ENCODE measurements at places on chromosomes 11 and 22.

- no peak for DNase-seq
These were observed 553 bp upstream of the LDLRAD3 start for GRCh38 chr11:35943309-35943708.

DNA sequence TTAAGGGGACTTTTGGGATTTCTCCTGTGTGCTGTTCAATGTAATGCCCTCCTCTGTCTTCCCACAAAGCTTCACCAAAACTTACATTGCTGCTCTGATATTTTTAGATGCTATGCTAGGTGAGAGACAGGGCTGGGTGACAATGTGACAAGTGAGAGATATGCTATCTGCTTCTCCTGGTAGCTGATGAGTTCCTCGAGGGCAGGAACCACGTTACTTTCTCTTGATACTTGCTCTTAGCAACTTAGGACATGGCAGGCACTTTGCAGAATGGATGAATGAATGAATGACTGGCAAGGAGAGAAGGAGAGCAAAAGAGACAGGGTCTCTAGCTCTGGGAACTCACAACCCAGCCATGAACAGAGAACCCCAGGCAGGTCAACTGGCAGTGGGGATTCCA, 115.4 kb downstream of the C11orf58 start:
- no peak for DNase-seq

DNA sequence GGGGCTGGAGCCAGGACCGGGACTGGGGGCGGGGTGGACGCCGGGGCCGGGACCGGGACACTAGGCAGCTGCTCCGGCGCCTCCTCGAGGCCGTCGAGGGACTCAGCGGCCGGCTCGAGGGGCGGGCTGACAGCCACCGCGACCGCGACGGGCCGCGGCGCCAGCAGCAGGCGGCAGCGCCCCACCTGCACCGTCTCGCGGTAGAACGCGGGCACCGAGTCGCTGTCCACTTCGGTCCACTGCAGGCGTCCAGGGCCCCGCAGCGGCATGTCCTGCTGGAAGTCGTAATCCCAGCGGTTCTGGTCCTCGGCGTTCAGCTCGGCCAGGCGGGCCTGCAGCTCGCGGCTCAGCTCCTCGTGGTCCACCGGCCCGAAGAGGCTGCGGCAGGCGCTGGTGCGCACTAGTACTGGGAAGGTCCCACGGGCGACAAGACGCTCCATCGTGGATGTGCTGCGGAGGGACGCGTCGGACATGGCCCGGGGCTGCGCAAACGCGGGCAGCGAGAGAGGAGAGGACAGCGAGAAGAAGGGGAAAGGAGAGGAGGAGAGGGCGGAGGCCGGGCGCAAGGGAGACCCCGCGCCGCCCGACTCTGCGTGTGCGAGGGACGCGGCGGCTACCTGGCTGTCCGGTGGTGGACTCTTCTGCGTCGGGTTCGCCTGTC, 428 bp downstream of the CDKN1C start:
- DNase-seq = no peak

GRCh38 chr11:82960779-82961143, 59.2 kb downstream of the DDIAS start:
- DNase-seq = no peak

- no peak for DNase-seq
These were observed 30.4 kb downstream of the CYP2R1 start for GRCh38 chr11:14861680-14862079.

DNA sequence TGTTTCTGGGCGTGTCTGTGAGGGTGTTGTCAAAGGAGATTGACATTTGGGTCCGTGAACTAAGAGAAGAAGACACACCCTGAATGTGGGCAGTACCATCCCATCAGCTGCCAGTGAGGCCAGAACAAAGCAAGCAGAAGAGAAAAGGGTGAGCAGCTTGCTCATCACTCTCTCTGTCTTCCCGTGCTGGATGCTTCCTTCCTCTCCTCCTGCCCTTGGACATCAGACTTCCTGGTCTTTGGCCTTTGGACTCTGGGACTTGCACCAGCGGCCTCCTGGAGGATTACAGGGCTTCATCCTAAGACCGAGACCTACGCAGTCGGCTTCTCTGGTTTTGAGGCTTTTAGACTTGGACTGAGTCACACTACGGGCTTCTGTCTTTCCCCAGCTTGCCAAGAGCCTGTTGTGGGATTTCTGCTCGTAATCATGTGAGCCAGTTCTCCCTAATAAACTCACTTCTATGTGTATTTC, 18.8 kb downstream of the APOL2 start:
- DNase-seq = no peak

DNA sequence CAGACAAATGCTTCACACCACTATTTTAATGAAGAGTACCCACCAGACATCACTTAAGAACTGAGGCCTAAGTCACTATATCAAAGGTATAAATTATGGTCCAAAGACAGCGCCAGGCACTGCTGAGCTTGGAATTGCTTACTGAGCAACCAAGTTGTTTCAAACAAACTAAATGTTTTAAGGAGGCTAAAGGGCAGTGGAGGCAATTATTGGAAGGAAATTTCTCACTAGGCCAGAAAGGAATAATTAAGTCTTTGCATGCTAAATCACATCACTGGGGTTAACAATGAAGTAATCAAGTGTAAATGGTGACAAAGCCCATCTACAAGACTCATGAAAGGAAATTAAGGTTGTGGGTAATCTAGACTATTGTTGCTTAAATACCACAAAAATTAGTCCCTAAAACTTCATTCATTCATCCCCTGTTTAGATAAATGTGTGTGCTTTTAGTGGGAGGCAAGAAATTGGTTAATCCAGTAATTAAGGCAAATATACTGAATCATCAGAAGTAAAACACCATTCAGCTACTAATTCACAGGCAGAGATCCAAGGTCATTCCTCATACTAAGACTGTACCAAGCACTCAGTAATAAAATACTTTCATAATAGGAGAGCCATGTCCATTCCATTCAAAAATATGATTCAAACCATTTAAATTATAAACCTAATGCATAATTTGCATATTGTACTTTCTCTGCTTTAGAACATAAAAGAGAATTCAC, 21.2 kb downstream of the LGR4 start:
- no peak for DNase-seq

DNA sequence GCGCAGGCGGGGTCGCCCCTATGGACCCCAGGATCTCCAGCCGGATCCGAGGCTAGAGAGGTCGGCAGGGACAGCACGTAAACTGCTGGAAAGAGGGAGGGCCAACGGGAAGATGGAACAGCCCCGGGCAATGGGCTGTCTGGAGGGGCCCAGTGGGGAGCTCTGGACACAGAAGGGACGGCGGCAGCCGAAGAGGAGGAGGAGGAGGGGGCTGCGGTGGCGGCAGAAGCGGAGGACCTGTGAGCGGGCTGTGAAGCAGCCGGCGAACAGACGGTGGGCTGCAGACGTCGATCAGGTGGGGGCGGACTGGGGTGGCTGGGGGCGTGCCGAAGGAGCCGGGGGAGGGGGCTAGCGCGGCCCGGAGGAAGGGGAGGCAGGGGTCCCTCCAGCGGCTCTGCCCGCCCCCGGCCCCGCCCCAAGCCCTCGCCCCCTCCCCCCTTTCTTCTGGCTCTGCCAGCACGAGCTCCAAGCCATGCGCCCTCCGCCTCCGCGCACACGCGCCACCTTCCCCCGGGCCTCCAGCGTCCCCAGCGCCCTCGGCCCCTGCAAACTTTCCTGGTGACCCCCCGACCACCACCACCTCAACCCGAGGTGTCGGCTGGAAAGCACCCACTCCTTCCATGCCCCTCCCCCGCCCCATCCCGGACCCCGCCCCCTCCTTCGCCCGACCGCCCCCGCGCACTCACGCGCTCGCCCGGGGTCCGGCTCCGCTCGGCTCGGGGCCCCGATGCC, 432 bp downstream of the TNKS1BP1 start:
- DNase-seq = no peak

GRCh38 chr11:131537196-131537595, 166.8 kb downstream of the NTM start:
- DNase-seq = no peak

- no peak for DNase-seq
These were observed 3.3 kb downstream of the ST3GAL4 start for GRCh38 chr11:126358763-126359160.

- no peak for DNase-seq
These were observed 46.3 kb upstream of the SEZ6L start for GRCh38 chr22:26122920-26123468.

- DNase-seq = no peak
These were observed 2.7 kb downstream of the PLXNB2 start for GRCh38 chr22:50304528-50305392.

DNA sequence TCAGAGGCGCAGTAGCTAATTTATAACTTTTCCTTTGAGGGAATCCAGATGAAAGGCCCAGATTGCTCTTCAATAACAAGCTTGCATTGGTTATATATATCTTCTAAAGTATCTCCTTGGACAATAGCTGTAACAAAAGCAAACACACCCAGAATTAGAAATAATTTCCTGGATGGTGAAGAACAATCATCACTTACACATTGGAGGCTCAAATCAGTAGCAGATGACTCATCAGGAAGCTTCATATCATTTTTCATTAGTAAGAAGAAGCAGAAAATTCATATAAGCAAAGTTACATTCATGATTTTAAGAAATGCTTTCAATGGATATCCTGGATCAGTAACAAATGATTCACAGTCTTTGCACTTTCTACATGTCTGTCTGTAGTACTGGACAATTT, 173.6 kb upstream of the CCDC90B start:
- DNase-seq = no peak

GRCh38 chr11:35675901-35676610, 13.5 kb downstream of the TRIM44 start:
- DNase-seq = no peak

- no peak for DNase-seq
These were observed 22.3 kb upstream of the SLC36A4 start for GRCh38 chr11:93220078-93220477.

DNA sequence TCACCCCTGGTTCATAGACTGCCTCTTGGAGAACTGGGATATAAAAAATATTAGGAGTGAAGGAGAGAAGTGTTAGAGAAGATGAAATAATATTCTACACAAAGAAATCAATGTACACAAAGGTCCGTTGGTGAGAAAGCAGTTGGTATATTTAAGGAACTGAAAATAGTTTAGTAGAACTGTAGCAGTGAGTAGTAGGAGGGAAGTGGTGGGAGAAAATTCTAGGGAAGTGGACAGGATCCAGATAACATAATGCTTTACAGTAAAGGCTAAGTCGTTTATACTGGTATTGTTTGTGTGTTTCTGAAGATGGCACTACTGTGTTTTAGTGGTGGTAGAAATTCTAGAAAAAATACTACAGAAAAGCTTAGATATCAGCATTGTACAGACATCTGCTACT, 120.8 kb upstream of the CHORDC1 start:
- no peak for DNase-seq

DNA sequence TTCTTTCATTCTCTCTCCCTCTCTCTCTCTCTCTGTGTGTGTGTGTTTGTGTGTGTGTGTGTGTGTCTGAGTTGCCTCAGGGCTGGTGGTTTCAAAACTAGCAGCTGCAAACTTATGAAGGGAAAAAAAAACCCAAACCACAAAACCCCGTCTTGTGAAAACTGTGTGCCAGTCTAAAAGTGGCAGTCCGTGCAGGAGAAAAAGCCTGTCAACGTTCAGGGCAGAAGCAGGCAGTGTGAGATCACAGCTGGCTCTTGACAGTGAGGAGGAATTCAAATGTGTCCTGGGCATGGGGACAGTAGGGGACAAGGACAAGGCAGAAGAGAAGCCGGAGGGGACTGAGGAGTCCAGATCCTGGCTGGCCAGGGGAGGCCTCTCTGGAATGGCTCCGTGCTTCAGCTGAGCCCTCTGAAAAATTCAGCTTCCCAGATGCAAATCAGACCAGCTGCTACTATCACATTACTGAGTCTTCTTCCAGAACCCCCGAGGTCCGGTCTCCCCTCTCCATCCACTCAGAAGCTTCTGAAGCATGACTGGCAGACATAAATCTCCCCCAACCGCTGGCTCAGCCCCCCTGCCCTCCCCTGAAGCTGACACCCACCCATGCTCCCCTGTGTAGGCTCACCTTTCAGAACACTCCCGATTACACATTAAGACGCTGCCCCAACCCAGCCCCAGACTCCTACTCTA, 31.9 kb downstream of the FLI1 start:
- DNase-seq = no peak

DNA sequence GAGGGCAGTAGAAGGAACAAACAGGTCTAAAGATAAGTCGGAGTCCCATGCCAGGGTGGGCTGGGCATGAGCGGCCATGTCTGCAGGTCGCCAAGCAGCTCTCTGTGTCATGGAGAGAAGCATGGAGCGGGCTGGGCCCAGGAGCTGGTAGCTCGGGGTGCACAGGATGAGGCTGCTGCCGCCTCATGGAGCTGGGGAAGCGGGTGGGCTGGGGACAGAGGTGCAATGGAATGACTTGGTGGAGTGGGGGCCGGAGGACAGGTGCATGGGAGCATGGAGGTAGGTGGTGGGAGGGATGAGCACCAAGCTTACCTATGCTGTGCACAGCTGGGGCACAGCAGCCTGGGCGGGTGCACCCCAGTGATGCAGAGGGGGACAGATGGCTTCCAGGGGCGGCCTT, 3.6 kb downstream of the NRXN2 start:
- no peak for DNase-seq

DNA sequence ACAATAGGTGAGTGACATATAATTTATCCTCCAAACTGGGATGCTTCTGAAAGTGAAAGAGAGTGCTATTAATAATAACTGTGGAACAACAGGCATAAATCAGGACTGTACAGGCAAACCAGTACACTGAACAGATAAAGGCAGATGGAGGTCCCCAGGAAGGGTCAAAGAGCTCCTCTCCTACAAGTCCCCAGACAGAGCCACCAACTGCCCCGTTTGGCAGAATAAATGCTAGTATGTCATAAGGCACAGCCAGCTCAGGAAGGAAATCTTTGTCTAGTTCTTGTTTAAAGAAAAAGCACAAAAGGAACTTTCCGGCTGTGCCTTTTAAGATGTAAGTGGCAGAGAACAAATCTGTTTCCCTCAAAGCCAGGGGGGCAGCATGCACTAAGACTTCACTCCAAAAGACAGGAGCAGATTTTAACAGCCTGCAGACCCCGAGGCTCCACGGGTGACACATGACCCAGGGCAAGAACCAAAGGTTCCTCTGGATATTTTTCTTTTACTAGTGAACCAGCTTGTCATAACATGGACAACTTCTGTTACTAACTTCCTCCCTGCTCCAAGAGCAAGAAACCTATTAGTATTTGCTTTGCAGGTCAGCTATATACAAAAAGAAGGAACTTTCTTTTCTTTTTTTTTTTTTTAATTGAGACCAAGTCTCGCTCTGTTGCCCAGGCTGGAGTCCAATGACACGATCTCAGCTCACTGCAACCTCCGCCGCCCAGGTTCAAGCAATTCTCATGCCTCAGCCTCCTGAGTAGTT, 50.2 kb downstream of the MYH9 start:
- DNase-seq = no peak

DNA sequence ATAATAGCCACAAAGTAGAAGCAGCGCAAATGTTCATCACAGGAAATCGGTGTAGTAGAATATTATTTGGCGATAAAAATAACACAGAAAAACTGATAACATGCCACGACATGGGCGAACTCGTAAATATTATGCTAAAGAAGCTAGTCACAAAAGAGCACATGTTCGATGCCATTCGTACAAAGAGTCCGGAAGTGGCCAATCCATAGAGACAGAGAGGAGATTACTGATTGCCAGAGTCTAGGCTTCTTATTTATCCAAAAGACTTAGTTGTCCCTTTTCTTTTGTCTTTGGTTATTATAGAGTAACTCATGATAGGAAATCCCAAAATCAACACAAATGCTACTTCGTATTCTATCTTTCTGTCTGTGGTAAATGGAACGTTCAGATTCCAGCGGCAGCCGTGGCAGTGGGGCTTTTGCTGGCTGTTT, 56.5 kb downstream of the MED15 start:
- no peak for DNase-seq
